NCI-H1436 (cell line): ENCODE measurements at places on chromosomes 6 and 20.

DNA sequence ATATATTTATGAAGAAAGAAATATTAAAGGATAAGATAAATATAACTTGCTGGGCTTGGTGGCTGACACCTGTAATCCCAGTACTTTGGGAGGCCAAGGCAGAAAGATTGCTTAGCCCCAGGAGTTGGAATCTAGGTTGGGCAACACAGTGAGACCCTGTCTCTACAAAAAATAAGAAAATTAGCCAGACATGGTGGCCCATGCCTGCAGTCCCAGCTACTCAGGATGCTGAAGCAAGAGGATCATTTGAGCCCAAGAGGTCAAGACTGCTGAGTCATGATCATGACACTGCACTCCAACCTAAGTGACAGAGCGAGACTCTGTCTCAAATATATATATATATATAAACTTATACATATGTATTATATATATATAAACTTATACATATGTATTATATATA is 164.0 kb downstream of the MRPL14 start:
- no peak for DNase-seq

DNA sequence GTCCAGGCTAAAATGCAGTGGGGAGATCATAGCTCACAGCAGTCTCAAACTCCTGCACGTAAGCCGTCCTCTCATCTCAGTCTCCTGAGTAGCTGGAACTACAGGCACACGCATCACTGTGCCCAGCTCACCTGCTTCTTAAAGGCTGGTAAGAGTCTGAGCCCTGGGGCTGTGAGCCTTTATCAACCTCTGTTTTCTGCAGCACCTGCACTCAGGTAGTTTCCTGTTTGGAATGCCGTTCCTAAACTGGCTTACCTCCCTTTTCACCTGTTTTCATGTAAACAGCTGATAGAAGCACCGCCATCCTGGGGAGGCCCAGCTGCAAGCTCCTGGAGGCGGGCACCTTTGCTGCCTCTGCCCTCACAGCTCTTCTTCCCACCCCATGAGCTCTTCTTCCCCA is 45.4 kb downstream of the SLC24A3 start:
- no peak for DNase-seq

GRCh38 chr6:16367571-16367970 is 129.2 kb downstream of the GMPR start:
- DNase-seq = no peak

DNA sequence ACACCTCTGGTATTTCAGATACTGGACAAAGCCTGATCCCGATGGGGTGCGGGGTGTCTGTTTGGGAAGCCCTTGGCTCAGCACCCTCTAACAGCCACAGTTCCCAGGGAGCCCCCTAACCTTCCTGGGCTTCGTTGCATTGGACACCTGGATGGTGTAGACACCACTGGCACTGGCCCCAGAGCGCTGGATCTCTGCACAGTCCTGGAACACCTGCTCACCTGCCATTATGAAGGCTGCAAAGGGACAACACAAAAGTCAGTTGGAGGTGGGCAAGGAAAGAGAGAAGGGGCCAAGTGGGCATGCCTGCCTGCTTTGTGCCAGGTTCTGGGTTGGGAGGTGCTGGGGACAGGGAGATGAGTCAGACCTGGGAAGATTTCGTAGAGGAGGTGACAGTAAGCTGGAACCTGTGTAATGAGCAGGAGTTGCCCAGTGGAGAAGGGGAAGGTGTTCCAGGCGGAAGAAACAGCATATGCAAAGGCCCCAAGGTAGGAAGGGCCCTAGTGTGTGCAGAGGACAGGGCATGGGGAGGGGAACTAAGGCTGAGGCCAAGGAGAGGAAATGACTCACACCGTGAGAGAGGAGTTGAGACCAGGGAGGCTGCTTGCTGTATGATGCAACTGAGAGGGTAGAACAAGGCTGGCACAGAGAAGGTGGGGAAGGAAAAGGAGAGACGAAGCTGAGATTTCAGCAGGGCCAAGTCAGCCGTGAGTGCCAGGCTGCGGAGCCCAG is 34.9 kb downstream of the ANGPT4 start:
- DNase-seq = no peak

- no peak for DNase-seq
Observed at GRCh38 chr6:6998194-6998569, 109.6 kb upstream of the RREB1 start.

DNA sequence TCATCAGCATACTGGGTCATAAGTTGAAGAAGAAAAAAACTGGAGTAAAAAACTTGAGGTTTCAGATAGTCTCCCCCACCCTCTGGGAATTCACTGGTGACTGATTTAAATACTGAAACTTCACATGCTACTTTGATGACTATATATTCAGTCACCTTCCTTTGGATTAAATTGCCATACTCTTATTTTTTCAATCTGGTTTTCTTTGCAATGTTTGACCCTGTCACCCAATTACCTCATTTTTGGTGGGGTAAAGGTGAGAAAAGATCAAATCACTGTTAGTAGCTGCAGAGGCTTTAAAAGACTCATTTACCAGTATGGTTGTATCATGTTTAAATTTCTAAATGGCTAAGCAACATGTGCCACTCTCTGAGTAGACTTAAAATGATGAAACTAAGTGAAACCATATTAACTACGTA is 862.7 kb upstream of the FLRT3 start:
- no peak for DNase-seq

DNA sequence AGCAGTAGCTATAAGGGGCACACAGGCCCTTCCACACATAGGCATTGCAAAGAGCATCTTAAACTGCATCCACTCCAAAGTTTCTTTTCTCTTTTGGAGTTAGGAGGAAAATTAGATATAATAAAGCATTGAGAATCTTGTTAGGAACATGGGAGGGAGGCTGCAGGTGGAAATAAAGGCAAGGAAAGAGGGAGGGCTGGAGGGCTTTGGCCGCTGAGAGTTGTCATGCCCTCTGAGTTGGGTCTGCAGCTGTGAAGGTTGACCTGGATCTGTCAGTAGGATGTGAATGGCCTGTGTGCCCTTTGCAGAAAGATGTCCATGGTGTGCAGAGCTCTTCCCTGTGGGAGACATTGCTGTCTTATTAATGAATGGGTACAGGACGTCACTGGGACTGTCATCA is 134.0 kb downstream of the FNDC1 start:
- no peak for DNase-seq

DNA sequence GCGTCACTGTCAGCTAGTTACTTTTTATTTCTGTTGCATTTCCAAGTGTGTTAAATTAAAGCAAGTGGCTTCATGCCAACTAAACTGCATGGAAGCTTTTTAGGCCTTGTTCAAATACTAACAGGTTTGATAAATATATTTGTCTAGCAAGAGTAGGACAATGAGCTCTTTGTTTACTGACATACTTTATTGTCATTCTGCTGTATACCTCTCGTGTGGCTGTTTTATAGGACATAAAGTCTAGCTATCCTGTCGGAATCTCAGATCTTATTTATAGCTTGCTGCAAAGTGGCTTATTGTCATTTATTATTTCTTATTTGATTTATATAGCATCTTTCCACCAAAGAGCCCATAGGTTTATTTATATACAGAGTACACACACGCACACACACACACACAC is 711.1 kb downstream of the KIF16B start:
- DNase-seq = peak; percentile 9

DNA sequence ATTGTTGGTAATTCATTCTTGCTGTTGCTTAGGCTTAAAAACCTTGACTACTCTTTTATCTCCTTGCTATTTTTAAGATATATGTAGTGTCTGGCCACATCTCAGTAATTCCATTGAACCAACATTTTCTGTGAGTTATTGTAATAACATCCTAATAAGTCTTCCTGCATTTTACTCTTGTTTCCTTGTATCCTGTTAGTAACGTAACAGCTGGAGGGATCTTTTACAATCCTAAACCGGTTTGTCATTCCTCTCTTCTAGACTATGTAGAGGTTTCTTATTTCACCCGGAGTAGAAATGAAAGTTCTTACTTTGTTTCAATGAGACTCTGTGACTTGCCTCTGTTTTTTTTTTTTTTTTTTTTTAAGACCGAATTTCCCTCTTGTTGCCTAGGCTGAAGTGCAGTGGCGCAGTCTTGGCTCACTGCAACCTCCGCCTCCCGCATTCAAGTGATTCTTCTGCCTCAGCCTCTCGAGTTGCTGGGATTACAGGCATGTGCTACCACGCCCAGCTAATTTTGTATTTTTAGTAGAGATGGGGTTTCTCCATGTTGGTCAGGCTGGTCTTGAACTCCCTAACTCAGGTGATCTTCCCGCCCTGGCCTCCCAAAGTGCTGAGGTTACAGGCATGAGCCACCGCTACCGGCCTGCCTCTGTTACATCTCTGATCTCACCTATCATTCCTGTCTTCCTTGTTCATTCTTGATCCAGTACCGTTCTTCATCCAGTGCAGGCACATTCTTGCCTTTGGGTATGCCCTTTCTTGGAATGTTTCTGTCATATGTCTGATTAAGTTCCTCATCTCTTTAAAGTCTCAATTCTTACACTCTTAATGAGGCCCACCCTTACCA is 44.7 kb downstream of the NCOA3 start:
- no peak for DNase-seq

DNA sequence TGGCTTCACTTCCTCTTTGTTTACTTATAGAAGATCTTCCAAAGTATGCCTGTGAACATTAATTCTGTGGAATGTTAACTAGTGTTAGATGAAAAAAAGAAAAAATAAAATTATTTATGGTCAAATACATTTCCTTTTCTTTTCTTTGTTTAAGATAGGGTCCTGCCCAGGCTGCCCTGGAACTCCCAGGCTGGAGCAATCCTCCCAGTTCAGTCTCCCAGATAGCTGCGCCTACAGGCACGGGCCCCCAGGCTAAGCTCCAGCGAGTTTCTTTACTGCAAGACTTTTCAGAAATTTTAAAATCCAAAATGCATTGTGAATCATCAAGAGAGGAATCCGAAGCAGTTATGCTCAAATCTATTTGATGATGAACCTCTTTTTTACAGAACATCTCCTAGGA is 39.3 kb upstream of the IL20RA start:
- no peak for DNase-seq

GRCh38 chr6:29926413-29927274 is 15.7 kb upstream of the HLA-A start:
- peak; percentile 51 for DNase-seq

DNA sequence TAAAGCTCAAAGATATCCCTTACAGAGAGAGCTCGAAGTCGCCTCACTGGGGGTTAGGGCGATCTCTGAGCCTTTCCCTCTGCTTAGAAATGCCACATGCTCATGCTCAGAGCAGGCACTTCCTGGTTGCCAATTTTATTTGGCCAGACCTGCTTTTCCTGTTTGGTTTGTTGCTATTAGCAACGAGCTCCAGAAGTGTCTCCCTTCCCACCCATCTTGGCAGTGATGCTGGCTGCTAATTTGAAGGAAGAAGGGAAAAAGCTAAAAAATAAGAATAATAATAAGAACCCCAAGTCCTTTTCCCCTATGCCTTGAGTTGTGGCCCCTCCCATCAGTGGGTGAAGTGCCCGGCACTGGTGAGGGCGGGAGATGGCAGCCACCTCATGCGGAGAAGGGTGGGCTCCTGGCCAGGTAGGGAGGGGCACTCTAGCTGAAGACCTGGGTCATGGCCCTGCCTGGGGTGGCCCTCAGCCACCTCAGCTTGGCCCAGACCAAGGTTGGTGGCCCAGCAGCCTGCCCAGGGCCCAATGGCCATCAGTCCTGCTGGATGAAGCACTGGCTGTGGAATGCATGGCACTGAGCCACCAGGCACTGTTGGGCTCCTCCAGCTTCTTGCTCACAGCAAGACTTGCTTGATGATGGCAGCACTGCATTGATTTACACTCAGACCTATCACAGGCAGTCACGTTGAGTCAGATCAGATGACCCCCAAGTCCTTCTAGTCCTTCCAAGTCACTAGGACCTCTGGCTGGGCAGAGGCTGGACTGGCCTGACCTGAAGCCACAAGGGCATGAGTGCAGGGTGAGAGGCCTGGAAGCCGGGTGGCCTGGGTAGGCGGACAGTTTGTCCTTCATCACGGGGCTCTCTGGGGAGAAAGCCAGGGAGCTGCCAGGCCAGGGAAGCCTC is 79.0 kb downstream of the SYNJ2 start:
- DNase-seq = peak; percentile 5

DNA sequence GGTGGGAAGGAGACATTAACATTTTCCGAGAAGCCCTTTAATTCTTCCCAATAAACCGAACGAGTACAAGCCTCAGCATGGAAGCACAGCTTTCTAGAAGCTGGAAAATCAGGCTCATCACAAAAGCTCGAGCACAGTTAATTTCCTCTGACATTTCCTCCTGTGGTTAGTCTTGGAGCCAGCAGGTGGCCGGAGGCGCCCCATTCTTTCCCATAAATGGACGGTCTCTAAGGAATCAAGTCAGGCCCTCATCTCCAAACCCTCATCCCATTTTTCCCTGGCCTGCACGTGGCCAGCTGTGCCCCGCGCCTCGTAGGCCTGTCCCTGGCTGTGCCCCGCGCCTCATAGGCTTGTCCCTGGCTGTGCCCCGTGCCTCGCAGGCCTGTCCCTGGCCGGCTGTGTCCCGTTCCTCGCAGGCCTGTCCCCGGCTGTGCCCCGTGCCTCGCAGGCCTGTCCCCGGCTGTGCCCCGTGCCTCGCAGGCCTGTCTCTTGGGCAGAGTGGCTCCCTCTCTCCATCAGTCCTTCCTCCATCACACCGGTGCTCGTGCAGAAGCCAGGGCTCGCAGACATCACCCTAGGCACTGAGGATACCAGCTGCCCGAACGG is 19.7 kb upstream of the NTSR1 start:
- DNase-seq = no peak

DNA sequence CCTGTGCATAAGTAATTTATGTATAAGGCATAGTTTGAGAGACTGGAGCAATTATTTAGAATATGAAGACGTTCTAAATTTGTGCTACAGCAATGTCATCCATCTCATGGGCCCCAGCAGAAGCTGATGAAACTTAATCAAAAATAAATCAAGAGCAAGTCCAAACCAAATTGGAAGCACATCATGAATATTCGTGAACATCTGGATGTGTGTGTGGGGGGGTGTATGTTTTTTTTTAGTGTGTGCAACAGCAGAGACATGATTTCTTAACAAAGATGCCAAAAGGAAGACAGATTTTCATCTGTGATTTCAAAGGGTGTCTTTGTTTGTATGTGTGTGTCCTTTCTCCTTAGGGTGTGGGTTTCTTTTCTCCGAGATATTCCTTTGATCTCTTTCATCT is 58.9 kb downstream of the SASH1 start:
- DNase-seq = no peak

- no peak for DNase-seq
Observed at GRCh38 chr6:111765763-111766162, 107.5 kb downstream of the FYN start.
